Lung (tissue), 17 donors: ENCODE measurements at places on chromosomes 11 and 22. TPM values are rescaled to one million over a fixed set of nuclear protein-coding genes. Genes with fewer than 3 reads are reported as not detected.

Gene KDM4D
- 0.89 TPM for total RNA-seq

Gene GP1BB
- 4.0 TPM for total RNA-seq

DNA sequence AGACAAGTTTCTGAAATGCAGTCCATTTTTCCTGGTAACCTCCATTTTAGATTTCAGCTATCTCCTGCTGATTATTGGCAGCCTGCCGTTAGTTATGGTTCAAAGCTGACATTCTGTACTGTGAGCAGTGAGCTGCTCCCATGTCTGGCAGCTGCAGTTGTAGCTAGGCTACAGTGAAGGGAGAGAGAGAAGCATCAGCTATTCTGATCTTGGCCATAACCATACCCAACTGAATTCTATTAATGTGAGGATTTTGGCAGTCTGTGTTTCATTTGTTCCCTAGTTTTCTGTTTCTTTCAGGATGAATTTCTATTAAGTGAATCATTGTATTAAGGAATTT lies 33.4 kb downstream of the SIK2 start:
- peak; percentile 81 for DNase-seq

GRCh38 chr11:125320347-125321076 lies 156.0 kb downstream of the PKNOX2 start:
- no peak for DNase-seq

- peak; percentile 34 for DNase-seq
Observed at GRCh38 chr11:105179542-105180278, 40.1 kb upstream of the CARD18 start.

GRCh38 chr11:37115963-37116362 lies 517.9 kb upstream of the RAG2 start:
- DNase-seq = no peak

DNA sequence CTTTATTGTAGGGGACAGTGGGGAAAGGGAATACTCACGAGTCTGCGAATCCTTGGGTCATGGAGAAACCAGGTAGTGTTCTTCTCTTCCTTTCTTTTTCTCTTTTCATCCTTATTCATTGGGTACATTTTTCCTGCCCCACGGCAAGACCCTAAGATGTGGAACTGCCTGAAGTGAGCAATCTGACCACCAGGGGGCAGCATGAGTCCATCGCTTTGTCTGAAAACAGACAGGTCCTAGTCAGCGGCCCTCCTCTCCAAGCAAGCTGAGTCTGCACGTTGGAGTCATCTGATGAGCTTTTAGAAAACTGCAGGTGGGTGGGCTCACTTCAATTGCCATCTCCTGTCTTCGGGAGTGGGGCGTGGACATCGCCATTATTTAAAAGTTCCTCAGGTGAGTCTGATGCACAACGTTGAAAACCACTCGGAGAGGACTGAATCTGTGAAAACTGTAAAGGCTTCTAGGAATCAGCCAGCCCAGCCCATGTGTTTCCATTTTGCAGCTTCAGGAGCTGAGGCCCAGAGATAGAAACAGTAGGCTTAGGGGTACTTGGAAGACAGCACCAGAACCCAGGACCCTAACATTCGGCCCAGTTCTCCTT lies 34.0 kb upstream of the FBXO3 start:
- peak; percentile 88 for DNase-seq

- no peak for DNase-seq
Observed at GRCh38 chr11:120738516-120739046, 227.0 kb downstream of the GRIK4 start.

- DNase-seq = no peak
Observed at GRCh38 chr11:106233191-106233590, 155.7 kb downstream of the AASDHPPT start.

DNA sequence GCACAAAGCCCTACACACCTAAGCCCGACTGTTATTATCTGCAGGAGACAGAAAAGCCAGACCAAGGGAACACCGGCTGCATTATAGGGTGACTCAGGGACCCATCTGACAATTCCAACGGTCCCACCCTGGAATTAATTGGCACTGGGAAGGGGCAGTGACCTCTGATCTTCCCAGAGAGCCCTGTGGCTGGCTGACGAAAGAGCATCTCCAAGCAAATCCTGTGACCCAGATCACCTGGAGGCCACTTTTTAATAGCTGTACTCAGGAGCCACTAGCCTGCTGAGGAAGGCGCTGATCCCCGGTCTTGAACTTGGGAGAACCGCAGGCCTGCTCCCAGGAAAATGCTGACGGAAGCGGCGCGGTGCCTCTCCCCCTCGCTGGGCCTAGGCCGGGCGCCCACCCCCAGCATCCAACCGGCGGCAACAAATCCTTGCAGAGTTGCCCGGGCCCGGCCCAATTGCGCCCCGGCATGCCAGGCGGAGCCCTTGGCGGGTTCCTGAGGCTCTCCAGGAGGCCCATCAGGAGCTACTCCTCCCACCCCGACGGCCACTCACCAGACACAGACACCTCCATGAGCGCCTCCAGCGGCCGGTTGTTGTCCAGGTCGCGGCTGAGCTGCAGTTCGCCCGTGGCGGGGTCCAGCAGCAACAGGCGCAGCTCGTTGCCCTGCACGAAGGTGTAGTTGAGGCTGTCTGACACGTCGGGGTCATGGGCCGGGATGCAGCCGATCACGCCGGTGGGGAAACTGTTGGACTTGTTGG lies 4.2 kb downstream of the CELSR1 start:
- DNase-seq = no peak

- DNase-seq = no peak
Observed at GRCh38 chr11:4881860-4882500, at the start of gene OR51T1. Gene OR51T1, plus strand, starts transcription at chr11:4881900. Its CDS starts 0 bp downstream, at chr11:4881900.

DNA sequence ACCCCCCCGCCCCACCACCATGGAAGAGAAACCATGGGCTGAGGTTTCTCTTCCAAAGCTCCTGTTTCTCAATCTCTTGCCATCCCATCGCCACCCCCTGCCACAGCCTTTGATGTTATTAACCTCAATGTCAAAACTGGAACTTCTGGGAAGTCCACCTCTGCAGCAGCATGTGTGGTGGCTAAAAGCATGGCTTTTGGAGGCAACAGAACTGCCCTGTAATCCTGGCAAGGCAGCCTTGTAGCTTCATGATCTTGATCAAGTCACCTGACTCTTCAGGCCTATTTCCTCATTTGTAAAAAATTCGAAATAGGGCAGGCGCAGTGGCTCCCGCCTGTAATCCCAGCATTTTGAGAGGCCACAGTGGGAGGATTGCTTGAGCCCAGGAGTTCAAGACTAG lies 3.5 kb upstream of the COX8A start:
- DNase-seq = no peak

DNA sequence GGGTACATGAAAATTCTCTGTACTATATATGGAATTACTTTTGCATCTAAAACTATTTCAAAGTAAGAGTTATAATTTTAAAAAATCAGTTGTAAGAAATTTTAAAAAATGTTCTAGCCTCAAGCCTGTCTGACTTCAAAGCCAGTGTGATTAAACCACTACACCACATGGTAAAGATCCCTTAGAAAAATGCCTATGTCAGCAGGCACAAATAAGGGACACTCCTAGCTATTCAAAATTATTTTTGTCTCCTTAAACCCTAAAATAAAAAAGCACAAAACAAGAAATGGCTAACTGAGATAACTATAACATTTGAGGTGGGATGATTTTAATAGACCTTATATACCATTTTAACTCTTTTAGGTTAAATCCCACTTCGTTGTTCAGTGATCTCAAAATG lies 64.0 kb upstream of the LIN7C start:
- DNase-seq = no peak

- no peak for DNase-seq
Observed at GRCh38 chr22:33012833-33013450, 45.2 kb downstream of the SYN3 start.
